ENCODE measurements at places on chromosomes 11 and 22.
A peak's percentile ranks its signal among the peaks of the same experiment; 100 is the strongest.

GRCh38 chr22:20565761-20566160 is 58.4 kb downstream of the MED15 start:
- no peak for DNase-seq

- DNase-seq: no peak
Observed at GRCh38 chr11:109706945-109707344, 285.0 kb downstream of the C11orf87 start.

DNA sequence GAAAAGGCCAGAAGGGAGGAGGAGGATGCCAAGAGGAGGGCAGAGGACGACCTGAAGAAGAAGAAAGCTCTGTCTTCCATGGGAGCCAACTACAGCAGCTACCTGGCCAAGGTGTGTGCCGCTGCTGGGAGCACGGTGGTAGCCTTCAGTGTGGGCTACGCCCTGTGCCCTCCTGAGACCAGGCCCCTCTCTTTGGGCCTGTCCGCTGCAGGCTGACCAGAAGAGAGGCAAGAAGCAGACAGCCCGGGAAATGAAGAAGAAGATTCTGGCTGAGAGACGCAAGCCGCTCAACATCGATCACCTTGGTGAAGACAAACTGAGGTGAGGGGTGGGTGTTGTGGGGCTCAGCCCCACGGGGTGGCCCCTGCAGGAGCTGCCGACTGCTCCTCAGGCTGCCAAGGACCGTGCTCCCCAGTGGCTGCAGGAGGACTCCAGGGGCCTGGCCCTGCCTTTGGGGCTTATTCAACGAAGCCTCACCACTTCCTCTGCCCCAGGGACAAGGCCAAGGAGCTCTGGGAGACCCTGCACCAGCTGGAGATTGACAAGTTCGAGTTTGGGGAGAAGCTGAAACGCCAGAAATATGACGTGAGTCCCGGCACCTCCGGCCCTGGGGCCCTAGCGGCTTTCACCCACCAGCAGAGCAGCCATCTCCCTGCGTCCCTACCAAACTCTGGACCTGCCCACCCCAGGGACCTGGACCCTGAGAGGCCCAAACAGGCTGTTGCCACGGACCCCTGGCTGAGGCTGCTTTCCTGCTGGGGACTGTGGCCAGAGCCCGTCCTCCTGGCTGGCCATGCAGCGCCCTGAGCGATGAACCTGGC is 12.6 kb upstream of the MRPL23 start:
- DNase-seq: no peak

DNA sequence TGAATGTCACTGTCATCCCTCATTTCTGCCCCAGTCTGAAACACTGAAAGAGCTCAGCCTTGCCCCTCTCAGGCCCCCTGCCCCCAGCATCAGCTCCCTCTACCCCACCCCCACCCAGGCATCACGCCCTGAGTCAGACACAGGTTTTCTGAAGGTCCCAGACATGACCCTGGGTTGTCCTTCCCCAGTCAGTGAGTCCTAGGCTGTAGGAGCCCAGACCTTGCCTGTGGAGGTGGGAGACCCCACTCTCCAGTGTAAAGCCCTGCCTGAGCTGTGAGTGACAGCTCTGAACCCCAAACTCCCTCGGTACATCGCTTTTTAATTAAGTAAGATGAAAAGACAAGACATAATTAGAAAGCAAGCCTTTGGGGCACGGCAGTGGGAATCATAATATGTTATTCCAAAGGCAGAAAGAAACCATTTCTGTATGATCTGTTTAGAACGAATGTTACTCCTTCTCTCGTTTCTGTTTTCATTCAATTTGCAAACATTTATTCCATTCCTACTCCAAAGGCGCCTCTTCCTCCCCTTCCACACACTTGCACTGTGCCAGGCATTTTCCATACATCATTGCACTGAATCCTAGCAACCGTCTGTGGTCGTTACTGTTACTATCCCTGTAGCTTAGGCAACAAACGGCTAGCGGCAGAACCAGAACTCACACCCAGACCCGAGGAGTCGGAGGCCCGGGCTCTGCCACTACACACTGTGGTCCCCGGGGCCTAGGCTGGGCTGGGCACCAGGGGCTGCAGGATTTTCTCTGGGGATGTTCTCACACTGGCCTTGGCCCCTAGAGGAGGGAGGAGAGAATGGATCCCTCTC is 63.4 kb downstream of the CD6 start:
- DNase-seq: no peak

- no peak for DNase-seq
Observed at GRCh38 chr11:1963864-1964263, 16.7 kb downstream of the MRPL23 start.

DNA sequence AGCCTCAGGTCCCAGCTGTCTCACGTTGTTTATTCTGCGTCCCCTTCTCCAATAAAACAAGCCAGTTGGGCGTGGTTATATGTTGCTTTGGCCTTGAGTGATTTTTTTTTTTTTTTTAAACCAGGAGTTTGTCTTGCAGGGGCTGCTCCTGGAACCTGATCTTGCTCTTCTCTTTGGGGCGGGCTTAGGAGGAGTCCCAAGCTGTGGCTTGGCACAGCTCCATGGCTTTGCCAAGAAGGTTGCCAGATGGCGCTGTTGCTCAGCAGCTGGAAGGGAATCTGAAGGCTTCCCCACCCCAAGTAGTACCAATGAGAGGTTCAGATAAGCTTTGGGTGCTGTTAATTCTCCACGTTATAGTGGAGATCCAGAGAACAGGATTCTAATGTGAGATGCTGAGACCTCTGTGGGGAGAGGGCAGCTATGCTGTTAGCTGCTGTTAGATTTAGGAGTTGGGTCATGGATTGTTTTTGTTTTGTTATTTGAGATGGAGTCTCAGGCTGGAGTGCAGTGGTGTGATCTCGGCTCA is 2.0 kb upstream of the FERMT3 start:
- peak; percentile 74 for DNase-seq

DNA sequence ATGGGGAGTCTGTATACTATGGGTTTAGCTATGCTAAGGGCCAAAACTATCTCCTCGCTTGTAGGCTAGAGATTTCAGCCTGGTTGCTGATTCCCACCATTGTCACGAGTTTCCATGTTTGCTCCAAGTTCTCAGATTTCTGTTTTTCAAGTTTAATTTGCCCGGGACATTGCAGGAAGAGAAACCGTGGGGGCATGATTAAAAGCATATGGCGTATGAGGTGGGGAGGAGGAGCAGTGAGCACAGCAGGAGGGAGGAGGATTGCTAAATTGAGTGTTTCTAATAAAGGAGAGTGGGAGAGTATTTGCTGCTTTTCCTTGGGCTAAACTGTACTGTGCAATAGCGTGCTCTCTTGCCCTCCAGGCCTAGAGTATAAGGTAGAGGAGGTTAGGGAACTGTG is 558.4 kb downstream of the METTL15 start:
- DNase-seq: no peak

- no peak for DNase-seq
Observed at GRCh38 chr11:75270896-75271418, 30.4 kb downstream of the TPBGL start.

- DNase-seq: no peak
Observed at GRCh38 chr11:64843686-64844329, 645 bp downstream of the CDC42BPG start.

DNA sequence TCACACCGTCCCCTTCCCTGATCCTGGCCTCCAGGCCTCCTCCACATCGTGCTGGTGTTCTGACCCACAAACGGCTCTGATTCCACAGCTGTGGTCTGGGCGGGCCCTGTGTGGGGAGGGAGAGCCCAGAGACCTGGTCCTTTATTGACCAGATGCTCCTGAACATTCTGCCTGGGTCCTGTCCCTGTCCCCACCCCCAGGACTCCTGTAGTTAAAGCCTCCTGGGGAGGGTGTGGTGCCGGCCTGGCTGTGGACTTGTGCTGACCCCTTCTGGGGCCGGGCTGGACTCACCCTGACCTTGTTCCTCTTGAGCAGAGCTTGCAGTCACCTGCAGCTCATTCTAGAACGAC is 128.7 kb downstream of the CTTN start:
- DNase-seq: no peak

- no peak for DNase-seq
Observed at GRCh38 chr11:124863826-124864165, 1.4 kb upstream of the ROBO3 start.

DNA sequence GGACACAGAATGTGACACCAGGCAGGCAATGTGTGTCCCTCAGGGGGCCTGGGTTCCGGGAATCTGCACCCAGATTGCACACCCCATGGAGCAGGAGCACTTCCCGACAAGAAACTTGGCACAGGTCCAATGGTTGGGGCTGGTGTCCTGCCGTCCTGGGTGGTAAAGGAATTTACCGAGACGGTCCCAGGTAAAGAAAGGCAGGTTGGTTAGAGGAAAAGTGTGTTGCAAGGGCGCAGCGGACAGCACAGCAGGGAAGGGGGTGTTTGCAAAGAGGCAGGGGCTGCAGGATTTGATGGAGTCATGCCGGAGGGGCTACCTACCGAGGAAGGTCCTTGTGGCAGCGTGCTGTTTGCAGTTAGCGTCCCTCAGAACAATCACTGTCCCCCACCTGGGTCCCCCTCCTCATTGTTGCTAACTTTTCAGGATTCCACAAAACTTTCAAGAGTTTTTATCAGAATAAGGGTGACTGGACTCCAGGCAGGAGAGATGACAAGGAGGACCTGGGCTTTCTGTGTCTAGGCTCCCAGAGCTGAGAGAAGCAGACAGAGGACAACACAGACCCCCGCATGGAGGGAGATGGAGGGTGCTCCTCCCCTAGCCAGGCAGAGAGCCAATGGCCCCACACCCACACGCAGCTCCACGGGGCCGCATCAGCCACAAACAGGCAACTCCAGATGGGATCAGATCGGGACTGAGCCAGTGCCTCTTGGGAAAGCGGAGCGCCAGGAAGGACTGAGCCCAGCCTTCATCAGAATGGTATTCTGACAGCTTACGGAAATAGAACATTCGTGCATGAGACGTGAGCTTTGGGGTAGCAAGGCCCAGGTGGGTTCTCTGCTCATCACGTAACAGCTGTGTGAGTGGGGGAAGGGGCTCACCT is 1423.9 kb downstream of the BRD1 start:
- DNase-seq: no peak

DNA sequence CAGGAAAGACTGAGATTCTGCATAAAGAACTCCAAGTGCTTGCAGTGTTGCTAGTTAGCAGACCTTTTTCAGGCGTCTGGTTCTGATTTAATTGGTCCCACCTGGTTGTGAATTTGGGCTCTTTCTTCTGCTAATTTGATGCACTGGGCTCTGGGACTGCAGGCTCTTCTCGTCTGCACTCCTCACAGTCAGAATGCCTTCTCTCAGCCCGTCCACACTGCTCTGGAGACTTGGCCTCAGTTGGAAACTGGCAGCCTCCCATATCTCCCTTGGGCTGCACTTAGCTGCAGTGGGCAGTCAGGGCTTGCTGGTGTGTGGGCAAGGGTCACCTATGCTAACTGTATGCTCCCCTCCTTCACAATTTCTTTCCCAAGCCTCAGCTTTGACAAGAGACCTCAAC is 1.5 kb downstream of the TRIM6 start:
- DNase-seq: no peak

DNA sequence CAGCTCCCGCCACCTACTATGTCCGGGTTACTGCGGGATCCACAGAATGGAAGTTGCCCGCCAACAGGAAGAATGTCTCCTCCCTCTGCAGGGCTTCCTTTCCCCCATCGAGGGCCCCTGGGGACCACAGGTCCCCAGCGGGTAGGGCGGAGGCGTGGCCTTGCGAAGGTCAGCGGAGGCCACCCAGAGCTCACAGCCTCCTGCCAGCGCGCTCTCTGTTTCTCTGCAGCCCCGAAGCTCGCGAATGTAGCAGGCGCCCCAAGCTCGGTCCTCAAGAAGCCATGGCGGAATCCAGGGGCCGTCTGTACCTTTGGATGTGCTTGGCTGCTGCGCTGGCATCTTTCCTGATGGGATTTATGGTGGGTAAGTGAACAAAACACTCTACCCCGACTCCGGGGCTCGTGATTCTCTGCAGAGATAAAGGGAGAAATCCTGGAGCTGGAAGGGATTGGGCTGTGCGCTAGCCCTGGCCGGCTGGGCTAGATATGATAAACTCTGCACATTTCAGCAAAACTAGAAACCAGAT is at the start of gene NAALAD2:
TSS of gene NAALAD2 (plus strand) at position 186 of the 526 bp plus-strand sequence. CDS start at position 282, 96 bp downstream.
- DNase-seq: no peak

DNA sequence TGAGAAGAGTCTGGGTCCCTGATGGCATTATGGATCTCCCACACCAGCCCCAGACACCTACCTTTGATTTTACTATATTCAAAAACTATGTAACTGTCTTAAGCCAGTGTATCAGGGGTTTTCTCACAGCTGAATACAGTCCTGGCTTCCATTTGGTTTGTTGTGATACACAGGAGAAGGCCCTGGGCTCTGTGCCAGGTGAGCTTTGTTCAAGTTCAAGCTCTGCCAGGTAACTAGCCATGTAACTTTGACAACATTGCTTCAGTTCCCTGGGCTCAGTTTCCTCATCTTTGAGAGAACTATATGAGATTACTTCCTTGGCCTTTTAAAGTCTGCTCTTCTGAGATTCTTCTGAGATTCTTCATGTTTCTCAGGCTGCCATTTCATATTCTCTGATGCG is 327.5 kb upstream of the TENM4 start:
- DNase-seq: no peak

DNA sequence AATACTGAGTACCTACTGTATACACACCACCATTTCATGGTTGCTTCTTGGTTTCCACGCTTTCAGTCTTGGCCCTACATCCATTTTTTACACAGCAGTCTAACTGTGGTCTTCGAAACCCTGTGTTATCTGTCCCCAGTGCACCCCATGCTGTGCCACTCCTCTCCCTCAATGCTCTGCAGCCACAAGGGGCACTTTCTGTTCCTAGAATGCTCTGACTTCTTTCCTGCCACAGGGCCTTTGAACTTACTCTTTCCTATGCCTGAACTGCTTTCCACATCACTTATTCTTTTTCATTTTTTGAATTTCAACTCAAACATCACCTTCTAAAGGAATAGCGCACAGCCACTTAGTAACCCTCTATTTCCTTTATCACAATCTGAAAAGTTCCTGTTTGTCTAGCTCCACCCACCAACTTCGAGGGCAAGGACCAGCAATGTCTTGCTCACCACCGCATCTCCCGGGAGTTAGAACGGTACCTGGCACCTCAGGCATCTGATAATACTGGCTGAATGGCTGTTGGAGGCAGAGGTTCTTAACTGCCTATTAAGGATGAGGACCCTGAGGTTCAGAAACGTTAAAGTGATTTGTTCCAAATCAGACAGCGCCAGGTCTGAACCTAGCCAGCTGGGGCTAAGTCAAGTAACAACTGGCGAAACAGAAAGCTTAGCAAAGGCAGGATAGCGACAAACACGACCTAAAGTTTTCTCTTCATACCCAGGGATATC is 568 bp downstream of the ALG8 start:
- DNase-seq: no peak

DNA sequence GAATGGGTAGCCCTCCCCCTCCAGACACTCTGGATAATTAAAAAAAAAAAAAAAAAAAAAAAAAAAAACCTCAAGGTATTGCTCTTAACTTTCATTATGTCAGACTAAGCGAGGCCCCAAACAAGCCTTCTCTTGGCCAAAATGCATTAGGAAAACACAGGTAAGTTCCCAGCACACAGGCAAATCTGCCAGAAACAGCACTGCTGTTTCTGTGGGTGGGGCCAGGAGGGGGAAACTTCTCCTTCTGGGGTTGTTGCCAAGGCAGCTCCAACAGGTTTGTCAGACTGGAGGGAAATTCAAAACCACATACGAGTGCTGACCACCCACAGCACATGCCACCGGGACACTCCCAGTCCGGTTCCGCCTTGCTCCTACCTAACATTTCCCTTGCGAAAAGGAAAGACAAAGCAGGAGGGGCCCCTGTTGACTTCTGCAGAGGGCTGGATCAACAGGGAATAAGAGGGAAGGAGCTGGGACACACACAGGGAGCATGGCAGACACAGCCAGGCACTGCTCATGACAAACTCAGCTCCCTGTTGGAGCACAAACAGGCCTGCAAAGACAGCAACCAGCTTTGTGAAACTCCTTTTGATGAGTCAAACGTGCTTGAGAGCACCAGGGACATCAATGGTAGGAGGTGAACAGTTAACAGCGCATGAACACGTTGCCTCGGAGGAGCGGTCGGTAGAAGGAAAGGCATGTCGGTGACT is 55.0 kb downstream of the MYH9 start:
- DNase-seq: no peak

- DNase-seq: no peak
Observed at GRCh38 chr22:40215266-40215665, 37.5 kb downstream of the TNRC6B start.

Data from AG04449 (cell line).